BJ (cell line): ENCODE measurements at places on chromosomes 5 and 9.

- DNase-seq: no peak
Measured at GRCh38 chr5:155480731-155481131, 467.2 kb downstream of the KIF4B start.

DNA sequence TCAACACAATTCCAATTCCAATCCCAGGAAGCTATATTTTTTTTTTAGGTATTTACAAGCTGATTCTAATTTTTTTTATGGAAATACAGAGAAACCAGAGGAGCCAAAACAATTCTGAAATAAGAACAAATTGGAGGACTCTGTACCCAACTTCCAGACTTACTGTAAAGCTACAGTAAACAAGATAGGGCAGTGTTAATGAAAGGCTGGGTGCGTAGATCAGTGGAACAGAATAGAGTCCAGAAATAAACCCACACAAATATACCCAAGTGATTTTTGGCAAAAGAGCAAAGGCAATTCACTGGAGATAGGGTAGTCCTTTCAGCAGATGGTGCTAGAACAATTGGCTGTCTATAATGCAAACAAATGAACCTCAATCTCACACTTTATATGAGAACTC, 50.6 kb downstream of the WHRN start:
- no peak for DNase-seq

- no peak for DNase-seq
Measured at GRCh38 chr9:396396-396795, 181.7 kb downstream of the DOCK8 start.

DNA sequence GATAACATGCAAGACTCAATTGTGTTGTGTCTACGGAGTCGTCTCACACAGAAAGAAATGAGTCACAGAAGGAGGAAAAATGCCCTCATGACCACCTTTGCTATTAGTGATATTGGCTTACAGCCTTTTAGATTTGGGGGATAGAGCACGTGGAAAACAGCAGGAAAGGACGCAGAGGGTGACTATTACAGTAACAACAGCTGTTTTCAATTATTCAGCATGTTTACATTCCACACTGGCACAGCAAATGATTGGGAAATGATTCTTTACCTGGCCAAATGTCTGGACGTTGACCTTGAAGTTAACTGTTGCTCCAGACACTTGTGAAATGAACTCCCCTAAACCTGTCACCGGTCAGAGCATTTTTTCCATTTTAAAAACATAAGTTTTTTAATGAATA, 46.8 kb downstream of the APTX start:
- DNase-seq: peak; percentile 66

DNA sequence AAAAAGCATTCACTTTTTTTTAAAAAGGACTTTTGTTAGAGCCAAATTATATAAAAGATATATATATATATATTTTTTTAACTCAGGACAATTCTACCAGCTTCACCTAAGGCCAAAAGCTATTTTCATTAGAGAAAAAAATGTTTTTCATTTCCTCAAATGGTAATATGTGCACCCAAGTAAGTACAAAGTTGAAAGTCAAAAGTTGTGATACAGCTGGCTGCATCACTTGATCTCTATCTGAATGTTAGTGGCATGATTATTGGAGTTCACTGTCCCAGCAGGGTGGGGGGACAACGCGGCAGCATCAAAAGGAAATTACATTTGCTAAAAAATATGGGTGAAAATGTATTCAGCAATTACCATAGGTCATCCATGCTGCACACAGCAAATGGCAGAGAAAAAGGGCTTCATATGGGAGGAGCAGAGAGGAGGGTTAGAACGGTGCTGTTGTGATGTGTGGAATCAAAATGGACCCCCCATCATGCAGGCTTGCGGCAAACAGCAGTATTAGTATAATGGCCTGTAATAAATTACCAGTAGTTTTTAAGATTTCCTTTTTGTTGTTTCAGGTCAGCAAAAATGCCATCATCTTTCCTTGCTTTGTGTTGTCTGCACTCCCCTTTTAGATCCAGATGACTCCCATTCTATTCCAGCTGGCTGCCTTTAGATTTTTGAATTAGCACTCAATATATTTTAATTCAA, 253.7 kb downstream of the MAT2B start:
- no peak for DNase-seq

DNA sequence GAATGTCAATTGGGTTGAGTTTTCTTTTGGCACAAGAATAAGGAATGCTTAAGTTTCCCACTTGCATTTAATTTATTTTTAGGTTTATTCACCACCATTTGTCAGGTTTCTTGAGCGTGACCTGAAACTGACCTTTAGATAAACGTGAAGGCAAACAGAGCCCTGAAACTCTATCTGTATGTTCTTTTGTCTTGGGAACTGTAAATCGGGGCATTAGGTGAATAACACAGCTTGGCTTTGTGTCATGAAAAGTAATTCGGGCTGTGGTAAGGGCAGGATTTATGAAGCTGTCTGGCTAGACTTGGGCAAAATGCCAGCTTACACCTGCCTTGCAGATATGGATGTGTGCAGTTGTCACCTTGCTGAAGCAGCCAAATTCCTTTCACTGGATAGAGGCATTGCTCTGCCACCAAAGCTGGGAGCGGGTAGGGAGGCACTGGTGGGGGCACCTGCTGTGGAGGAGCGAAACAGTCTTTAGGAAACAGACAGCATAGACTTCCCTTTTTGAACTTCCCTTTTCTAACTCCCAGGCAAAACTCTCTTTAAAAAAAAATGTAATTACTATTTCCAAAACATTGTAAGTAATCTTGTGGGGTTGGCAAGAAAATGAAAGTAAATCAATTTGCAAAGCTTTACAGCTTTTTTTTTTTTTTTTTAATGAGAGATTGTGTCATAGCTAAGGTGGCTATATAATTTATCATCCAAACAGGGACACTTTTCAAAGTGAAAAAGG, 545.2 kb downstream of the CSNK1G3 start:
- DNase-seq: no peak

DNA sequence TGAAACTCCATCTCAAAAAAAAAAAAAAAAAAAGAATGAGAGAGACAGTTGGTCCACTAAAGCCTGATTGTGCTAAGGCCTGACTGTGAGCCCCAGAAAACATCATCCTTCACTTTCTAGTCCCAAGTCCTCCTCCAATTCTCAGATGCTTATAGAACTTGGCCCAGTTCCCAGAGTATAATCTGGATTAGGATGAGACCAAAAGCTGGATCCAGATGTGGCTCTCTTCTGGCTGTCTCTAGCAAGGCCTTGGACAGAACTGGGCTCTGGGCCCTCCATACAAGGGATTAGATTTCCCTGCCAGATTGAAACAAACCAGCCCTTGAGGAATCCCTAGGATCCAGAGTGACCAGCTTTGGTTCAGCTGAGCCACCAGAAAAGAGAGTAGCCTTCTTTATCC, 98.4 kb upstream of the ZNF366 start:
- DNase-seq: no peak

DNA sequence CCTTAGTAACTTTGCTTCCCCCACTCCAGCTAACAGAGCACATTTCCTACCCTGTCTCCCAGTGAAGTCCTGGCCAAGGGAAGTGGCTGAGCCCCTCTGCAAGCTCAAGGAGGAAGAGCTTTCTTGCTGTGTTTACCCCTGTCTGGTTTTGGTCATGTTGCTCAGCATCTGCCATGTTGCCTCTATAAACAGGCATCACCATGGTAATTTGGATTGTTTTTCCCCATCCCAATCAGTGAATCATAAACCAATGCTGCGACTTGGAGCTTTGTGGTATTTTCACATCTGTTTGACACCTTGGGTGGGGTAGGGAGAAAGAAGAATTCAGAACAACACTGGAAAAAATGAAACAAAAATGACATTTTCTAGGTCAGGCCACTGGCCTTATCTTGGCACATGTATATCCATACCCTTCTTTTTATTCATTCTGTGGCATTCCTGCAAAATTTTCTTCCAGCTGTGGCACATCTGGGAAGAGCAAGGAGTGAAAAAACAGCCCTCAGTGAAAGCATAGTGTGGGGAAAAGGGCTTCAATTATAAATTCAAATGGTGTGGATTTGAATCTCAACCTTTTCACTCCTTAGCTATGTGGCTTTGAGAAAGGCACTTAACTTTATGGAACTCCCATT, 42.5 kb downstream of the SLIT3 start:
- peak; percentile 97 for DNase-seq

DNA sequence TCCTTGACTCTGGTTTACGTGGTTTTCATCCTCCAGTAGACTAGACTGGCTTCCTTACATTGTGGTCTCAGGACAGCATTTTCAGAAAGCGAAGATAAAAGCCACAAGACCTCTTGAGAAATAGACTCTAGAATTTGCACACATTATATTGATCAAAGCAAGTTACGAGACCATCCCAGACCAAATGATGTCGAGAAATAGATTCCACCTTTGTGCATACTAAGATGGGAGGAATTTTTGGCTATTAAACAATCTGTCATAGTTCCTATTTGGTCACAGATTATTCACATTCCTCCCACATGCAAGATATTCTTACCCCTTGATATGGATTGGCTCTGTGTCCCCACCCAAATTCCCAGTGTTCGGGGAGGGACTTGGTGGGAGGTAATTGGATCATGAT, 65.6 kb downstream of the TEX10 start:
- no peak for DNase-seq

DNA sequence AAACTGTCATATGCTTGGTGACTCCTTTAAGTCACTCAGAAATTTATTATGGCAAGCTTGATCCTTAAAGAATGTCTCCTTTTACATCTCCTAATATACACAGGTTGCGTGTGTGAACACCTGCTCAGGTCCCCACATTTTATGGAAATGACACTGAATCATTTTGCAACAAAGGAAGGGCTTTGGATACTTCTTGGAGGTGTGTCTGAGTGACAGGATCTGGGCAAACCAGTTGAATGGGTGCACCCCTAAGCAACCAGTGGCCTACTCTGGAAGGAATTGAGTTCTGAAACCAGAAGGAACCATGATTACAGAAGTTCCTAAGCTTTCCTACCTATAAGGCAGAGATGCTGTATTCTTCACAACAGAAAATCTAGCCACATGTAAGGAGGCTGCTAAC, 483.9 kb upstream of the KLF4 start:
- DNase-seq: no peak

DNA sequence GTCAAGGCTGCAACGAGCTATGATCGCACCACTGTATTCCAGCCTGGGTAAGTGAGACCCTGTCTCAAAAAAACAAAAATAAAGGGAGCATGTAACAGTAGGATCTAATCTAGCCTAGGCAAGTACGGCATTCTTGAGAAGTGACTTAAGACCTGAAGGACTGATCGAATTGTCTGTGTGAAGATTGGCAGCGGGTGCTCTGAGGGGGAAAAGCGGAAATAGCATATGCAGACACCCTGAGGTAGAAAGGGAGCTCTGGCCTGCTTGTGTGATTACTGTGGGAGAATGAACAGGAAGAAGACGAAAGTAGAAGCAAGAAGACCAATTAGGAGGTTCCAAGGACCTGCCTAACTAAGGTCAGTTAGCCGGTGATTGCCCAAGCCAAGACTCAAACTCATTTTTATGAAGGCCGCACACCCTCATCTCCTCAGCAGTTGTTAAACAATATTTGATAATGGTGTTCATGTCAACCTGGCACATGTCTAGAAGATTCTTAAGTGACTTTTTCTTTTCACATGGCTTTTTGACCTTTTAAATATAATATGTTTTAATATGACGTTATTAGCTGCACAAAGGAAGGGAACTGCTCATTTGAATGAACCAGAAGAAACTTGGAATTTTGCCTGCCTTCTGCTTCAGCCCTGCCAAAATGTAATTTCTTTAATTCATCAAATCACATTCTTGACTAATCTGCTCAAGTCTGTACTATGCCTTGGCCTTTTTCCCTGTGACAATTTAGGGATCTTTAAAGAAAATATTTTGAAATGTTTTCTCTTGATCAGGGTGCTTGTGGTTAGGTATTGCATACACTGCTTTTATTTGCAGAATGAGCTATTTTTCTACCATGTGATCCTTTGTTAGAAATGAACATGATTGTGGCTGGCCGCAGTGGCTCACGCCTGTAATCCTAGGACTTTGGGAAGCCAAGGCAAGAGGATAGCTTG, 289.2 kb upstream of the DMRT1 start:
- no peak for DNase-seq

- DNase-seq: no peak
Measured at GRCh38 chr5:5793242-5794117, 371.0 kb downstream of the ICE1 start.

DNA sequence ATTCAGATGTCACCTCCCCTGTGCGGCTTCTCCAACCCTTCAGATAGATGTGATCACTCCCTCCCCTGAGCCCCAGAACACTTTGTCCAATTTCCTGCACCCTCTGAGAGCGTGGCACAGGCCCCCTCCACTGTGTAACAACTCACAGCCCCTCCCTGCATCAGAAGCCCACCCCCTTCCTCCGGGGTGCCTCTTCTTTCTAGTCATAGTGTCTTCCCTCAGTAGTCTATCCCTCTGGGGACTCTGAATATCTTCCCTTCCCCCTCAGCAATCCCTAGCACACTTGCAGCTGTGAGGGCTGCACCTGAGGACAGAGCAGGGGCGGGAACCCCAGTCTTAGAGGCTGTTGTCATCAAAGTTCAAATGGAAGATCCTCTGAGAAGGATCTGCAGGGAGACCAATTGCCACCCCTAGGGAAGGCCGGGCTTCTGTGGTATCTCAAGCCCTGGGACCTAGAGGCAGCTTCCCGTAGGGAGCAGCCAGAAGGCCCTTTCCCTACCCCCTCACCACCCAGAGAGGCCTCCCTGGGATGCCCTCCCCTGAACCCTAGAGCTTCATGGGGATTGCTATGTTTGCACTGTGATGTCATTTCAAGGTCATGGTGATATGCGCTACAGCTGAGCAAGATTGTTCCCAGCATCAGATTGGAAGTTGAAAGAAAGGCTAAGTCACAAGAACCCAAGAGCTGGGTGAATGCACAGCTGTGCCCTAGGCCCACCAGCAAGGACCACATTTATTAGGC, 70.7 kb downstream of the THBS4 start:
- no peak for DNase-seq

DNA sequence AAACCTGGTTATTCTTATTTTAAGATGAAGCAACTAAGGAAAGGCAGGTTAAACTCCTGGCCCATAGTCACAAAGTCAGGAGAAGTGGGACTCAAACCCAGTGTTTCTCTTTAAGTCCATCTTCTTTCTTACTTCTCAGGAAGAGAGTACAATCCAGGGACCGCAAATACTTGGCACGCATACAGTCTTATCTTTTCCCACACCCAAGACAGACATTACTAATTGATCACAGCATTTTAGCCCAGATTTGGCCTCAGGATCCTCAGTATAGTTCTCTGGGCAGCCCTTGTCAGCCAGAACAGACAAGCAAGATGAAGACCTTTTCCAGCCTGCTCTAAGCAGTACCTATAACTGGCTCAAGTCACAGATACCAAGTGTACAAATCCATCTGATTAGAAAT, 125.5 kb upstream of the RAI14 start:
- no peak for DNase-seq
